ENCODE measurements at places on chromosomes 6 and 20.

DNA sequence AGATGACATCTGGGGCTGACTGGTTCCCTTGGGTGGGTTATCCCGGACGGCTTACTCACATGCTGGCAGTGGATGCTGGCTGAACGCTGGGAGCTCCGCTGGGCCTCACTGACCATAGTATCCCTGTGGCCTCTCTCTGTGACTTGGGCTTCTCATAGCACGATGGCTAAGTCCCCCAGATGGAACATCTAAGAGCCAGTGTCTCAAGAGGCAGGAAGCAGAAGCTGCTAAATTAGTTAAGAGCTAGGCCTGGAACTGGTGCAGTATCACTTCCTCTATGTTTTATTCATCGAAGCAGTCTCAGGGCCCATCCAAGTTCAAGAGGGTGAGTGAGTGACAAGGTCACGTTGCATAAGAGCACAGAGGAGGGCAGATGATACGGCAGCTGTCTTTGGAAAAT is 116.5 kb upstream of the LAMP5 start:
- no peaks in the 10 kb centered on the region for H3K4me1 ChIP-seq
- H3K36me3 ChIP-seq = peaks cover 6% of the 10 kb centered on the region
- no peaks in the 10 kb centered on the region for H3K27me3 ChIP-seq
- no peak for DNase-seq
- H3K27ac ChIP-seq = no peak overlapping the region

- H3K27ac ChIP-seq = no peak overlapping the region
- H3K4me1 ChIP-seq = peaks cover 2% of the 10 kb centered on the region
- H3K27me3 ChIP-seq = no peaks in the 10 kb centered on the region
- DNase-seq = peak; percentile 12
Observed at GRCh38 chr6:92777146-92777740, 642.1 kb downstream of the EPHA7 start.

DNA sequence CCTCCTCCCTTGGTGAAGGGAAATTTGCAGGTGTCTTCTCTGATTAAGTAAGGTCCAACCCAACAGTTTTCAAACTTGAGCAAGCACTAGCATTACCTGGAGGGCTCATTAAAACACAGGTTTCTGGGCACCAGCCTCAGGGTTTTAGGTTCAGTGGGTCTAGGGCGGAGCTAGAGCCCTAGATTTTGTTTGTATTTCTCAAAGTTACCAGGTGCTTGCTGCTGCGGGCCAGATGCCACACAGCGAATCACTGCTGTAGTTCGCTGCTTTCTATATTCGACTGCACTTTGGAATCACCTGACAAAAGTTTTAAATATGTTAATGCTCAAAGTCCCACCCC is 869 bp downstream of the COL21A1 start:
- no peaks in the 10 kb centered on the region for H3K4me1 ChIP-seq
- no peaks in the 10 kb centered on the region for H3K36me3 ChIP-seq
- H3K27ac ChIP-seq = no peak overlapping the region
- H3K27me3 ChIP-seq = peaks cover 3% of the 10 kb centered on the region
- no peak for DNase-seq

- H3K36me3 ChIP-seq = peaks cover 62% of the 10 kb centered on the region
- no peaks in the 10 kb centered on the region for H3K27me3 ChIP-seq
- peaks cover 2% of the 10 kb centered on the region for H3K4me1 ChIP-seq
- no peak for DNase-seq
Observed at GRCh38 chr6:142167486-142167885, 20.4 kb downstream of the VTA1 start.

GRCh38 chr20:63840405-63840828 is 9.4 kb upstream of the ZBTB46 start:
- no peak overlapping the region for H3K4me3 ChIP-seq
- no peaks in the 10 kb centered on the region for H3K36me3 ChIP-seq
- H3K4me1 ChIP-seq = peaks cover 3% of the 10 kb centered on the region
- no peak overlapping the region for H3K27ac ChIP-seq

DNA sequence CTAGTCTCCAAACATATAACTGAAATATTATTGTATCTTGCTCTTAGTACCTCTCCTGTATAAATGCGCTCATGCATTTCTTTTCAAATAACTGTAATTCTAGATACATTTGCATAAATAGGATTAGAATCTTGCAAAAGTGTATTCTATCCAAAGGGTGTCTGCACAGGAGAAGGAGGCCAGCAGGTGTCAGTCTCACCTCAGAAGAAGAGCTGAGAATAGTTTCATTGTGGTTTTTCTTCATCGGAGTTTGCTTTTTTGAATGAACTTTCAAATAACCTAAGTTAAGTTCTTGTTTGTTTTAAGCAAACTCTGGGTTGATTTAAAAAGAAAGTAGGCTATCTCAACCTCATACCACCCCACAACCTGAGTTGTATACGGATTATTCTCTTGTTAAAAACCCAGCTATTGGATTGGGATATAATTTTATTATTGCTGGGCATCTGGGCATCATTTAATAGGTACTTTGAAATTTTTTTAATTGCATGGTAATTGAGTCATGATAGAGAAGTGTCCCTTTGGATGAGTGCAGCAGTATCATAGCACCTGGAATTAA is 125.0 kb upstream of the MLIP start:
- peak; percentile 32 for DNase-seq
- no peak overlapping the region for H3K4me3 ChIP-seq
- H3K36me3 ChIP-seq = no peaks in the 10 kb centered on the region
- no peak overlapping the region for H3K27ac ChIP-seq

DNA sequence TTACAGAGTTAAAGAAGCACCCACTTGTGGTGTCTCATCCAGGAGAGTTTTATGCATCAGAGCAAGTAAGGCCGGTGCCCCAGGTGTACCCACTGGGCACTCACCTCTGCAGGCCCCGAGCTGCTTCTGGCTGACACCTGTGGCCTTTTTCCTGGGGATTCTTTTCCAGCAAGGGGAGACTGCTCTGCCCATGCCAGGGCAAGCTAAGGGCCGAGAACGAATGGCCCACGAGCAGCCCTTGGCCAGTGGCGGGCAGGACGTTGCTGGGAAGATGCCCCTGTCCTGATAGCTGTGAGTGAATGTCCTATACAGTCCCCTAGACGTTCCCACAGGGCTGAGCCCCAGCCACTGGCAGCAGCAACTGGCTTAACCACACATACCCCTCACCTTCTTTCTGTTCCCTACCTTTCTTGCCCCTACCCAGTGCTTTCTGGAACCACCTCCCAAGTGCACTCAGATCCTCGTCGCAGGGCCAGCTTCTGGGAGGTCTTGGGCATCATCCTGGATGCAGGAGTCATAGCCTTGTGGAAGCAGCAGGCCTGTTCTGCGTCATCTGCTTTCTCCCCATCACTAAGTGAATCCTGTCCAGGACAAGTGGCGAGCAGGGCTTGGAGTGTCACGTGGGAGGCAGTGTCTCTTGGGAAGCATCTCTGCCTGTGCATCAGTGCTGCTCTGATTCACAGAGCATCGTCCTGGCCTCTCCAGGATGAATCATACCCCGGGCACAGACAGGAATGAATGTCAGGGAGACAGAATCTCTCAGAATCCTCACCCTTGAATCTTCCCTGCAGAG is 32.5 kb downstream of the SYNDIG1 start:
- no peaks in the 10 kb centered on the region for H3K36me3 ChIP-seq
- no peaks in the 10 kb centered on the region for H3K4me1 ChIP-seq
- H3K27ac ChIP-seq = no peak overlapping the region
